ENCODE measurements at places on chromosomes 2 and 18.

GRCh38 chr2:223503746-223504145 is 98.4 kb downstream of the SCG2 start:
- DNase-seq: no peak

- DNase-seq: no peak
Measured at GRCh38 chr18:8871489-8871888, 166.1 kb downstream of the MTCL1 start.

- no peak for DNase-seq
Measured at GRCh38 chr2:145851730-145852129, 1331.8 kb upstream of the ZEB2 start.

- no peak for DNase-seq
Measured at GRCh38 chr18:62875323-62875722, 160.0 kb downstream of the PHLPP1 start.

- DNase-seq: no peak
Measured at GRCh38 chr18:61580046-61580445, 246.8 kb downstream of the CDH20 start.

- DNase-seq: no peak
Measured at GRCh38 chr2:71863396-71863795, 284.3 kb downstream of the CYP26B1 start.

GRCh38 chr2:42775186-42775585 is 11.3 kb upstream of the OXER1 start:
- no peak for DNase-seq

GRCh38 chr2:169562519-169562918 is 11.1 kb downstream of the FASTKD1 start:
- DNase-seq: no peak

GRCh38 chr2:96092573-96092877 is 23.8 kb downstream of the ADRA2B start:
- DNase-seq: no peak

GRCh38 chr18:23250893-23251656 is 115.8 kb downstream of the CABLES1 start:
- peak; percentile 71 for DNase-seq

- DNase-seq: no peak
Measured at GRCh38 chr18:50279752-50280151, 1.6 kb downstream of the MBD1 start.

GRCh38 chr2:241703032-241703604 is 1.3 kb downstream of the ING5 start:
- DNase-seq: no peak

- no peak for DNase-seq
Measured at GRCh38 chr2:239178954-239179353, 221.9 kb downstream of the HDAC4 start.

DNA sequence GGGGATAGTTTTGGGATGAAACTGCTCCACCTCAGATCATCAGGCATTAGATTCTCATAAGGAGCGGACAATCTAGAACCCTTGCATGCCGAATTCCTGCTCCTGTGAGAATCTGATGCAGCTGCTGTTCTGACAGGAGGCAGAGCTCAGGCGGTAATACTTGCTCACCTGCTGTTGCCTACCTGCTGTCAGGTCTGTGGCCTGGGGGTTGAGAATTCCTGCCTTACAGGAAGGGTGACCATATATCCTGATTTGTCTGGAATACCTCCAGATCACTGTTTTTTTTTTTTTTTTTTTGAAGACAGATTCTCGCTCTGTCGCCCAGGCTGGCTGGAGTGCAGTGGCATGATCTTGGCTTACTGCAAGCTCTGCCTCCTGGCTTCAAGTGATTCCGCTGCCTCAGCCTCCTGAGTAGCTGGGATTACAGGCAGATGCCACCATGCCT is 21.7 kb downstream of the ACSL3 start:
- DNase-seq: no peak

- DNase-seq: no peak
Measured at GRCh38 chr18:55830544-55830943, 242.6 kb upstream of the TCF4 start.

DNA sequence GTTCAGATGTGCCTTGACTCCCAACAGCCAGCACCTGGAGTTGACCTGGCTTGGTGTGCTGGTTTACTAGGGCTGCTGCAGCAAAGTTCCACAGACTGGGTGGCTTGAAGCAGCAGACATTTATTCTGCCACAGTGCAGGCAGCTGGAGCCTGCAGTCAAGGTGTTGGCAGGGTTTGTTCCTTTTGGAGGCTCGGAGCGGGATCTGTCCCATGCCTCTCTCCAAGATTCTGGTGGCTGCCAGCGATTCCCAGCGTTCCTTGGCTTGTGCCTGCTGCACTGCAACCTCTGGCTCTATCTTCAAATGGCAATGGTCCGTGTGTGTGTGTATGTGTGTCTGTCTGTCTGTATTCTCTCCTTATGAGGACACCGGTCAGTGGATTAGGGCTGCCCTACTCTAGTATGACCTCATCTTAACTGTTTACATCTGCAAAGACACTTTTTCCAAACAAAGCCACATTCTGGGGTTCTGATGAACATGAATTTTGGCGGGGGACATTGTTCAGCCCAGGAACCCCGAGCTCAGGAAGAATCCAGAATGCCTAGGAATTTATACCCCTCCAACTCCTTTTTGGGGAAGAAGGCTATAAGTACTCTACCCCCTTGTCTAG is 44.7 kb upstream of the TMEM131 start:
- no peak for DNase-seq

- DNase-seq: peak; percentile 83
Measured at GRCh38 chr2:96554293-96555145, 18.0 kb downstream of the ARID5A start.

DNA sequence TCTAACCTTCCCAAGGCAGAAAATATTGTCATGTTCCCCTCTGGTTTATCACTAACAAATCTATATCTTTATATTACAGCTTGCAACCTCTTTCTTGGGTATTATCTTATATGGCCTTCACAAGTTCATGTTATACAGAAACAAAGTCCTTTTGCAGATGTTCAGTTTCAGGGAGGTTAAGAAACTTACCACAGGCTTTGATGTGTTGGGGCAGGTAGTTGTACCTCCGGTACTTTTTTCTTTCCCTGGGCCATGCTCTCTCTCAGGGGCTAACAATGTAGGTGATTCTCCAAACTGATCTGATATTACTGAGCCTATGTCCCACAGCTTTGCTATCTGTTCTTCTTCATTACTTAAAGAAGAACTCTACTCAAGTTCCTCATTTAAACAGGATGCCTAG is 548.9 kb upstream of the SYT4 start:
- no peak for DNase-seq

- DNase-seq: no peak
Measured at GRCh38 chr18:51383711-51384110, 186.2 kb upstream of the MEX3C start.

GRCh38 chr2:11996618-11997017 is 250.2 kb downstream of the LPIN1 start:
- no peak for DNase-seq

DNA sequence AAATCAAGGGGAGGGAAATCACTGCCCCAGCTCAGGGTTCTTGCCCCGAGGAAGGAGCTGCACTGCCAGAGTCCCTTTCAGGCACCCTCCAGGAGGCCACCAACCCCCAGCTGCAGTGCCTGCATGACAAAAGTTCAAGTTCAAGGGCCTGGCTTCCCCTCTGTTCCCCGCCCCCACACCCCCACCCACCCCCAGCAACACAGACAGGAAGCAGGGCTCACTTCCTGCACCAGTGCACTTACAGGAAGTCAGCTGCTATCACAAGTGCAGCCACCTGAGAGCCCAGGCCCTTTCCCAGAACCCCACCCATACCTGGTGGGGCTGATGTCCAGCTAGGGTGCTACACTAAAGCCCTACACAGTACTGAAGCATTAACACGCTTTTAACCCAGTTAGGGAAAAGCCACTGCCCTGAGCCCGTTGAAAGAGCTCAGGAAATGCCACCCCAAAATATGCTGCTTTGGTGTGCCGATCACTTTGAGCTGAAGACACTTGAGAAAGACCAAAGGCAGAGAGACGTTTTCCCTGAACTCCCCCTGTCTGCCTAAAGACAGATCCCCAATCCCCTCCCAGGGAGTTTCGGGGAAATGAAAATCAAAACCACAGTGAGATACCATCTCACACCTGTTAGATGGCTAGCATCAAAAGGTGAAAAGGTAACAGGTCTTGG is 109.9 kb upstream of the CAB39 start:
- DNase-seq: no peak

DNA sequence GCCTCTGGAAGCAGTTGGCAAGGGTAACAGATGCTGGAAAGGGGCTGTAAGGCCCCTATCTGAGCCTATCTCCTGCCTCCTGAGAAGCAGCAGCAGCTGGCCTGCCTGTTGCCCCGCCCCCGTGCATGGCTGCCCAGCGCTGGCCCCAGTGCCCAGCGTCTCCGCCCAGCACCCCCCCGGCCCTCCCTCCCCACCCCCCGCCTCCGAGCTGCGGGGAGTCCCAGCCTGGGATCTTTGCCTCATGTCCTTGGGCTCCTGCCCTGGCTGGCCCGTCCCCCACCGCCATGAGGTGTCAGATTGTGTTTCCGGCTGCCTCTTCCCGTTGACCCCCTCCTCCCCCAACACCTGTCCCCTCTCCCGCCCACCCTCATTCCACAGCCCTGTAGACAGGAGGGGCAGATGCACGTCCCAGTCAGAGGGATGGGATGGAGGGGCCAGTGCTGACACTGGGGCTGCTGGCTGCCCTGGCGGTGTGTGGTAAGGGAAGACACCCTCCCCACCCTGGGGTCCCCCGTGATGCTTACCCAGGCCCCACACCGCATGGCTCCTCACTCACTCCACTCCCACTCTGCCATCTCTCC is at the start of gene CHRND:
CHRND (plus strand) TSS at position 370 of the 581 bp plus-strand sequence; CDS start at position 426, 56 bp downstream.
- DNase-seq: peak; percentile 57

GRCh38 chr2:13335862-13336535 is 619.3 kb downstream of the TRIB2 start:
- no peak for DNase-seq

DNA sequence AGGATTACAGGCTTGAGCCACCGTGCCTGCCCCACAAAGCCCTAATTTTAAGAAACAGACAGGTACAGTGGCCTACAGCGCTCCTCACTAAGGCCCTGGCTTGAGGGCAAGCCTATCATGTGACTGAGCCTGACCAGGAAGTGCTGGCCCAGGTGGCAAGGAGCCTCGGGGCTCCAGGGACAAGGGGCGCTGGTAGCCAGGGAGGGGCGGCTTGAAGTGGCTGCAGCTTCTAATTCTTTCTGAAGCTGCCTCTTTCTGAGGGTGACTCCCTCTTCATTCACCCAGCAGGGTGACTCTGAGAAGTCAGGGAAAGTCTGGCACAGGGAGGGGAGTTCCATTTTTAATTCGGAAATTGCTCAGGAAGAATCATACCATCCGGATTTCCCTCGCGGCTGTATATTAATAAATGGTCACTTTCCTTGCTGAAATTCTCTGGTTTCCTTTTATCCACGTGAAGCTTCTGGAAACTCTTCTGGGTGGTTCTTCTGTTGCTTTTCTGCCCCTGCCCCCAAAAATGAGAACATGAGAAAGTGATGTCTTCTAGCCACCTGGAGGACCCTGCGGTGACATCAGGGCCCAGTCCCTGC is 115.7 kb downstream of the FAM210A start:
- no peak for DNase-seq

- peak; percentile 45 for DNase-seq
Measured at GRCh38 chr2:218290316-218291261, 1.7 kb downstream of the TMBIM1 start.

GRCh38 chr2:196449083-196449482 is 190.4 kb upstream of the CCDC150 start:
- DNase-seq: no peak

- DNase-seq: no peak
Measured at GRCh38 chr18:42654556-42654955, 460.9 kb downstream of the RIT2 start.
